ENCODE measurements at places on chromosomes 4 and X.

DNA sequence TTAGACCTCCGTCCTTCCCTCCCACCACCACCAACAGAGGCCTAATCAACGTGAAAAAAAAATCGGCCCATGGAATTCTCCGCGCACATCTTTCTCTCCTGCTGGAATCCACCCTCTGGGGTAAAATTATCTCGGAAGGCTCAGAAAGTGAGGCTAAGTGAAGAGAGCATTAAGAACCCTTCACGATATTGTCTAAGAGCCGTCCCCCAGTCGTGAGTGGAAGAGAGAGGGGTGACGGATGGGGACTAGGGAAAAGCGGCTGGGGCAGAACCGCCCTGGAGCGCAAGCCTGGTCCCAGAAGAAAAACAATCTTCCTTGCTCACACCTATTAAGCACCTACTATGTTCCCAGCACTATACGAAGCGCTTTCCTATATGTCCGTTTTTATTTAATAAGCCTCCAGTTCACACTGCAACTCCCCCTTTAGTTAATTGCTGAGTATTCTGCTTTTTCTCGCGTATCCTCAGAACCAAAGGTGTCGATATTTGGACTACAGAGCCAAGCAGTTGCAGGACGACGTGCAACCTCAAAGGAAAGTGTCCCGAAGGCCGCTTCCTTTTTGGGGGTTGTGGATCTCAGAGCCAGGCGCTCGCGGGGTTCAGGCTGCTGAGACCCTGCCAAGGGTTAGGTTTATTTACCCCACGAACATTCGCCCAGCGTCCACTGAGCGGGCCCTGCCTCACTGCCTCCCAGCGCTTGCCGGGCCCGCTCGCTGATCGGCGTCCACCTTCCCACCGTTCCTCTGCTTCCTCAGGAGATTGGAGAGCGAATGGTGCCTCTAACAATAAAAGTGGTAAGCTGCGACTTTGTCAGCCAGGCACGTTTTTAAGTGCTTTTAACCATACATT lies 889 bp downstream of the MGARP start:
- peaks cover 19% of the 10 kb centered on the region for H3K27me3 ChIP-seq
- peak; percentile 35 for DNase-seq
- no peak overlapping the region for H3K27ac ChIP-seq
- H3K4me1 ChIP-seq, result peaks cover 17% of the 10 kb centered on the region
- H3K4me3 ChIP-seq, result peak overlapping the region; percentile 63
- H3K36me3 ChIP-seq, result no peaks in the 10 kb centered on the region

GRCh38 chr4:16037901-16038300 lies 45.9 kb downstream of the PROM1 start:
- peaks cover 12% of the 10 kb centered on the region for H3K4me1 ChIP-seq
- H3K27ac ChIP-seq, result peak overlapping the region; percentile 25
- H3K36me3 ChIP-seq, result peaks cover 44% of the 10 kb centered on the region
- H3K4me3 ChIP-seq, result no peak overlapping the region

GRCh38 chrX:103414561-103414960 lies 38.2 kb downstream of the BEX3 start:
- no peak overlapping the region for H3K27ac ChIP-seq
- no peak for DNase-seq
- H3K4me3 ChIP-seq, result no peak overlapping the region
- H3K4me1 ChIP-seq, result no peaks in the 10 kb centered on the region
- H3K36me3 ChIP-seq, result no peaks in the 10 kb centered on the region

DNA sequence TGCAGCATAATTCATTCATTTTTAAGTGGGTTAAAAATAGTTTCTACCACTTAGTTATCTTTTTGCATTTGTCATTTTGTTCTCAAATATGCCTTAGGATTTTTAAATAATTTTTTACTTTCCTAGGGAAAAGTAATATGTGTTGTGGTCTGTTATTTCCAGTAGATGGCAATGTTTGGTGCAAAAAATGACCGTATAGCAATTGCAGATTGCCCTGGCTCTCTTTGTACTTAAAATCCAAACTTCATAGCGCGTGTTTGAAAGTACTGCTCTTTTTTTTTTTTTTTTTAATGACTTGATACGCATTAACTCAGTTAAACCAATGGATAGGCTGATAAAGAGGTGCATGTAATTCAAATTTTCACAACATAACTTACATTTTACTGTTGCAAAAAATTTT lies 74.4 kb upstream of the RBMX start:
- no peaks in the 10 kb centered on the region for H3K27me3 ChIP-seq
- H3K27ac ChIP-seq, result no peak overlapping the region
- no peaks in the 10 kb centered on the region for H3K36me3 ChIP-seq
- no peak overlapping the region for H3K4me3 ChIP-seq
- DNase-seq, result peak; percentile 36

DNA sequence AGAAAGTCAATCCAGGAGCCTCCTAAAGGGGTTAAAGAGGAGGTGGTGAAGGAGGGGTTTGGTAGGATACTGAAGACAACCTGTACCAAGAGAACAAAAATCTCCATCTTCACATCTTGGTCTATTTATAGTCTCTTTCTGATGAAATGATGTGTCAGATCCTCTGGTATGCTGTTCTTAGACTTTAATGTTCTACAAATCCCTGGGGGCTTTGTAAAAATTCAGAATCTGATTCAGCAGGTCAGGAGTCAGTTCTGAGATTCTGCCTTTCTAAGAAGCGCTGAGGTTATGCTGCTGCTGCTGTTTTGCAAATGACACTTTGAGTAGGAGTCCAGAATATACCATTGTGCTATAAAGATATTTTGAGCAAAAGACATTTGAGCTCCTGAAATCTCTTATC lies 172.9 kb upstream of the GLRA2 start:
- H3K36me3 ChIP-seq, result no peaks in the 10 kb centered on the region
- no peak overlapping the region for H3K27ac ChIP-seq
- no peak overlapping the region for H3K4me3 ChIP-seq
- H3K27me3 ChIP-seq, result no peaks in the 10 kb centered on the region
- no peak for DNase-seq

DNA sequence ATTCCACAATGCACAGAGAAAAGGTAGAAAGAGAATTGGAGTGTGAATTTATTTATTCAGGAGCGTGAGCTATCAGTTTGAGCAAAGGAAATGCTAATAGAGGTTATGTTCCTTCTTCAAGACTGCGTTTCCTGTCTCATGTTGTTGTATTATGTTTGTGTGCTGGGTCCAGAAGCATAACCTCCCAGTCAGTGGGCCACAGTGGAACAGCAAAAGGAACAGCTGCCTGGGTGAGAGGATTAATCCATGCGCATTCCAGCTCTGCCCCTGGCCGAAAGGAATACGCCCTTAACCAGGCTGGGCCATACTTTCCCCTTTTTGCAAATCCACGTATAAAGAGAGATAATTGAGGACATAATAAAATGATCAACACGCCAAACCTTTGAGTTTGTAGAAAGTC lies 32.4 kb upstream of the ARX start:
- no peak overlapping the region for H3K27ac ChIP-seq
- no peaks in the 10 kb centered on the region for H3K36me3 ChIP-seq
- no peak overlapping the region for H3K4me3 ChIP-seq
- no peak for DNase-seq
- no peaks in the 10 kb centered on the region for H3K27me3 ChIP-seq

- no peaks in the 10 kb centered on the region for H3K4me1 ChIP-seq
- H3K27me3 ChIP-seq, result no peaks in the 10 kb centered on the region
- H3K36me3 ChIP-seq, result no peaks in the 10 kb centered on the region
- H3K4me3 ChIP-seq, result no peak overlapping the region
- DNase-seq, result no peak
Observed at GRCh38 chr4:28317221-28317620, 1456.6 kb downstream of the STIM2 start.

- no peaks in the 10 kb centered on the region for H3K36me3 ChIP-seq
- H3K27ac ChIP-seq, result no peak overlapping the region
- no peaks in the 10 kb centered on the region for H3K27me3 ChIP-seq
- H3K4me3 ChIP-seq, result no peak overlapping the region
- DNase-seq, result no peak
Observed at GRCh38 chrX:45348296-45348695, 147.6 kb upstream of the DIPK2B start.

- H3K4me1 ChIP-seq, result no peaks in the 10 kb centered on the region
- H3K27me3 ChIP-seq, result no peaks in the 10 kb centered on the region
- DNase-seq, result no peak
- no peak overlapping the region for H3K27ac ChIP-seq
- H3K4me3 ChIP-seq, result no peak overlapping the region
- no peaks in the 10 kb centered on the region for H3K36me3 ChIP-seq
Observed at GRCh38 chrX:150049647-150050046, 111.4 kb upstream of the EOLA2 start.

GRCh38 chrX:119640731-119641170 lies 34.5 kb upstream of the NKRF start:
- H3K4me3 ChIP-seq, result no peak overlapping the region
- H3K36me3 ChIP-seq, result peaks cover 16% of the 10 kb centered on the region
- no peaks in the 10 kb centered on the region for H3K27me3 ChIP-seq
- no peak for DNase-seq
- H3K4me1 ChIP-seq, result no peaks in the 10 kb centered on the region

GRCh38 chrX:71178908-71179307 lies 34.3 kb downstream of the NLGN3 start:
- H3K4me3 ChIP-seq, result no peak overlapping the region
- no peak overlapping the region for H3K27ac ChIP-seq
- no peaks in the 10 kb centered on the region for H3K4me1 ChIP-seq
- DNase-seq, result peak; percentile 68

DNA sequence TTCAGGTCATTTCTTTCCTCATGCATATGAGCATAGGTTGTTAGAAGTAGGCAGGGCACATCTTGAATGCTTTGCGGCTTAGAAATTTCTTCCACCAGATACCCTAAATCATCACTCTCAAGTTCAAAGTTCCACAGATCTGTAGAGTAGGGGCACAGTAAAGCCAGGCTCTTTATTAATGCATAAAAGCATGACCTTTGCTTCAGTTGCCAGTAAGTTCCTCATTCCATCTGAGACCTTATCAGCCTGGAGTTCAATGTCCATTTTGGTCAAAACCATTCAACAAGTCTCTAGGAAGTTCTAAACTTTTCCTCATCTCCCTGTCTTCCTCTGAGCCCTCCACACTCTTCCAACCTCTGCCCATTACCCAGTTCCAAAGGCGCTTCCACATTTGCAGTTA lies 77.7 kb downstream of the MAP9 start:
- no peaks in the 10 kb centered on the region for H3K4me1 ChIP-seq
- H3K27ac ChIP-seq, result no peak overlapping the region
- no peaks in the 10 kb centered on the region for H3K27me3 ChIP-seq
- DNase-seq, result no peak

GRCh38 chr4:87734084-87734483 lies 65.3 kb upstream of the IBSP start:
- H3K27me3 ChIP-seq, result no peaks in the 10 kb centered on the region
- no peak overlapping the region for H3K27ac ChIP-seq
- H3K4me1 ChIP-seq, result no peaks in the 10 kb centered on the region
- H3K4me3 ChIP-seq, result no peak overlapping the region
- no peaks in the 10 kb centered on the region for H3K36me3 ChIP-seq

DNA sequence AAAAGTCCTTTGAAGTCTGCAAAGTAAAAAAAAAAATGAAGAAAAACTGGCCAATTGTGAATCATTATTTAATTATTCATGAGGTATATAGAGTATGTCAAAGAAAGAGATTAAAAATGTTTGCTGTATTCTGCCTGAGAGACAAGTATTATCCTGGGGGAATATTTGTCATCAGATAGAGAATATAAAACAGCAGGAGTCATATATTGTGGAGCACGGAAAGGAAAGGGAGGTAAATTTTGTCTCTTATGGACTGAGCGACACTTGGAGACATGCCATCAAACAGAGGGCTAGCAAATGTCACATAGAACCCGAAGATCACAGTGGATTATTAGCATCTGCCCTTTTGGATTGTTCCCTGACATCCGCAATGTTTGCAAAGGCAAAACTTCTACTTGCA lies 39.2 kb upstream of the FAT1 start:
- no peak for DNase-seq
- H3K4me3 ChIP-seq, result no peak overlapping the region
- no peaks in the 10 kb centered on the region for H3K4me1 ChIP-seq
- H3K27ac ChIP-seq, result no peak overlapping the region
- no peaks in the 10 kb centered on the region for H3K27me3 ChIP-seq

DNA sequence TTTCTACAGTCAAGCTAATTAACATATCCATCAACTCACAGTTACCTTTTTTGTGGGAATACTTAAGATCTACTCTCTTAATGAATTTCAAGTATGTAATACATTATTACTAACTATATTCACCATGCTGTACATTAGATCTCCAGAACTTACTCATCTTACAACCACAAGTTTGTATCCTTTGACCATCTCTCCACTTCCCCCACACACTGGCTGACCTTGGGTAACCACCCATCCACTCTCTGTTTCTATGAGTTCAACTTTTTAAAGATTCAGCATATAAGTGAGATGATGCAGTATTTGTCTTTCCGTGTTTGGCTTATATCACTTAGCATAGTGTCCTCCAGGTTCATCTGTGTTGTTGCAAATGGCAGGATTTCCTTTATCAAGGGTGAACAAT lies 30.5 kb upstream of the MAGED1 start:
- no peaks in the 10 kb centered on the region for H3K4me1 ChIP-seq
- no peaks in the 10 kb centered on the region for H3K36me3 ChIP-seq
- no peak for DNase-seq

DNA sequence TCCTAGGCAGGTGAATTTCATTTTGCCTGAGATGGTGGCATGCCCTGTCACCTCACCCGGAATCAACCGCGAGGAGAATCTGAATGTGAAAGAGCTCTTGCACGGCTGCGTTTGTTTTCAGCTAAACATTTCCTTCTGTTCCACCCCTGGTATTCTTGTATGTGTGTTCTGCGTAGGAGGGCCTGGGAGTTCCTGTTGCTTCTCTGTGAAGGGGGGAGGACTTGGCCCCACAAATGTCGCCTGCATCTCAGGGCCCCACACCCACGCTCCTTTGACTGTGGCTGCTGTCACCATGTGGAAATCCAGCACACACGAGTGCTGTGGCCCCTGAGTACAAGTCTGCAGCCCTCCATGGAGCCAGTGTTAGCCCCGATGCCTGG lies 45.8 kb upstream of the CLCN4 start:
- H3K4me3 ChIP-seq, result no peak overlapping the region
- H3K27ac ChIP-seq, result peak overlapping the region; percentile 71
- no peaks in the 10 kb centered on the region for H3K36me3 ChIP-seq
- no peaks in the 10 kb centered on the region for H3K27me3 ChIP-seq

DNA sequence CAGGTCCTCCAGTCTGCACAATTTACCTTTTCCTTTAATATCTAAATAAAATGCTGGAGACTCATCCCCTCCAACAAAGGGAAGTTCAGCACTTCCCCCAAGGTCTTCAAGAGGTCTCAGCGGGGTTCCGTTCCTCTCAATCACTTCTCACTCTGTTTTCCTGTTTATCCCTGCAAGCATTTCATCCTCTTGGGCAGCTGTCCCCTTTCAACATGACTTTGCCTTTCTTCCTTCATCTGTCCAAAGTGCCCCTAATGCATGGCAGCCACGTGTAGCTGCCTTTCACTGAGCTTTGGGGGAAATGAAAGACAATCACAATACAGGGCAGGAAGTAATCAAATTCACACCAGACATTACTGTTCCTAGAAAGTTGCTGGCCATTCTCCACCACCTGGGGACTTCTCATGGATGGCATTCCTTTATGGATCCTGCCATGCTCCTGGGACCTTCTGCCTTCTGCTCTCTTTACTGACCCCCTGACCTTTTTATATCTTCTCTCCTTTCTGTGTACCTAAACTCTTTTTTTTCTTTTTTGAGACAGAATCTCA lies 79.7 kb upstream of the USP9X start:
- no peaks in the 10 kb centered on the region for H3K36me3 ChIP-seq
- H3K27me3 ChIP-seq, result peaks cover 5% of the 10 kb centered on the region
- DNase-seq, result peak; percentile 22
- peaks cover 8% of the 10 kb centered on the region for H3K4me1 ChIP-seq
- no peak overlapping the region for H3K27ac ChIP-seq

- H3K36me3 ChIP-seq, result no peaks in the 10 kb centered on the region
- no peak overlapping the region for H3K27ac ChIP-seq
- H3K4me1 ChIP-seq, result no peaks in the 10 kb centered on the region
- no peaks in the 10 kb centered on the region for H3K27me3 ChIP-seq
- H3K4me3 ChIP-seq, result no peak overlapping the region
Observed at GRCh38 chr4:169861593-169861992, 103.8 kb upstream of the HPF1 start.

All from common myeloid progenitor, CD34-positive (primary cell).